ENCODE measurements at places on chromosomes 2 and 18.
A peak's percentile ranks its signal among the peaks of the same experiment; 100 is the strongest.

DNA sequence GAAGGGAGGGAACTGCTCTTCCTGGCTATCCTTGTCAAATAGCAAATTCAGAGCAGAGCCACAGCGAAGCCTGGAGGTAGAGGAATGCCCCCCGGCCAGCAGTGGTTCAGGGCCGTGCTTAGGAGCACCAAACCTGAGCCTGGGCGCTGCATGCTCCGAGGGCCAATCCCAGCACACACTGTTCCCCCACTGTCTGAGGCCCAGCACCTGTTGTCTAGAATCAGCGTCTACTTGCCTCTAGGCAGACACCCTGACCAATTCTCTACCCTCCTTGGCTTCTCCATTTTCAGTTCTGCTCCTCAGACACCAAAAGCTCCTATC, 177.6 kb upstream of the PKDCC start:
- no peak for DNase-seq

DNA sequence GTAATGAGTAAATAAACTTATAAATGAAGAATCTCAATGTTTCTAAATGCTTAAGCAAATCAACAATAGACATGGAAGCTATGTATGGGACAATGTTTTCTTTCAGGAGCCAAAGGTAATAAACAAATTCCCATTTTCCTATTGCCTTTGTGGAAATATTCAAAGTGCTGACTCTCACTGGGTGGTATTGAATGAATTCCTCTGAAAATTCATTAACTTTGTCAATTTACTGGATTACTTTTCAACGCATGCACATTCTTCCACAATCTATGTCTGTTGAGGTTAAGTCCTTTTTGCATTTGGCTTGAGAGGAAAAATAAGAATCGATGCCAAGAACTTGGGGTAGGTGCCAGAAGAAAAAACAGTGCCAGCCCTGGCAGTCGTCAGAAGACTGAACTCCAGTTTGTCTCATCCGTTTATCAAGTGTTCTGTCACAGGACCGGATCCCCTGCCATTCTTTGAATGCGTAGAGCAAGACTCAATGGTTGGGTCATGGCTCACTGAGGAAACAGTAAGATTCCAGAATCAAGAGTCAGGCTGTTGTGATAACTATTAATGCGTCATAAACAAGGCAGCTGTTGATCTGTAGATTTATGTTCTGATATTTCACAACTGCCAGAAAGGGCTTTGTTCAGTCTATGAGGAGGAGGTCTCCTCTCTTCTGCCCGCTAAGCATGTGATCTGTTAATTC, 133.3 kb downstream of the GFPT1 start:
- peak; percentile 90 for DNase-seq

DNA sequence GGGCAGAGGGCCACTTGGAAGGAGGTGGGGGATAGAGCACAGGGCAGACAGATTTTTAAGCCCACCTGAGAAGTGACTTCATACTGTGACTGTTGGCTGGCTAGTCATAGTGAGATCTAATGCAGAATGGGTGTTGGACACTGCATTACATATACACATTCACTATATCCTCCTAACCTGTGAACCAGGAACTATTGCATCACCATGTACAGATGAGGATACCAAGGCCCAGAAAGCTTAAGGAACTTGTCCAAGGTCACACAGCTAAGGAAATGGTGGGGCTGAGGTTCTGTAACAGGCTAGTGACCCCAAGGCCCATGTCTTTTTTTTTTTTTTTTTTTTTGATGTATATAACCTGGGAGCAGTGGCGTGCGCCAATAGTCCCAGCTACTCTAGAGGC, 49.6 kb upstream of the SPRED2 start:
- no peak for DNase-seq

- no peak for DNase-seq
Observed at GRCh38 chr2:173599821-173600359, 245.2 kb downstream of the CDCA7 start.

- DNase-seq, result no peak
Observed at GRCh38 chr2:203973000-203973399, 36.4 kb downstream of the ICOS start.

GRCh38 chr2:100017633-100018032, 124.8 kb downstream of the AFF3 start:
- DNase-seq, result no peak

DNA sequence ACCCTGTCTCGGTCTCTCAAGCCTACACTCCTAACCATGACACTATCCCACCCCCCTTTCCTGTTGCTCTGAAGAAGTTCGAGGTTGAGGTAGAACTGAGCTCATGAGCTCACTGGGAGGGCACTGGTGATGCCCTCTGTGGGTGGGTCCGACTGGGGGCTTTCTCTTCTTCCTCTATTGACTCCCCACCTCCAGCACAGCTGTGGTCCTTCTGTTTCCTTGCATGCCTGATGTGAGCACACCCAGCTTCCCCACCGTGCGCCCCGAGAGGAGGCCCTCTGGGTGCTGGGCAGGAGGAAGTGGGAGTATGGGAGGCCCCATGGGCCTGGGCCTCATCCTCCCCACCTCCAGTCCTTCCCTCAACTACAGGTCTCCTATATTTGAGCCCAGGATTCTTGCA, 20.9 kb downstream of the SPEG start:
- DNase-seq, result no peak

- DNase-seq, result no peak
Observed at GRCh38 chr2:8549273-8549922, 132.5 kb upstream of the ID2 start.

DNA sequence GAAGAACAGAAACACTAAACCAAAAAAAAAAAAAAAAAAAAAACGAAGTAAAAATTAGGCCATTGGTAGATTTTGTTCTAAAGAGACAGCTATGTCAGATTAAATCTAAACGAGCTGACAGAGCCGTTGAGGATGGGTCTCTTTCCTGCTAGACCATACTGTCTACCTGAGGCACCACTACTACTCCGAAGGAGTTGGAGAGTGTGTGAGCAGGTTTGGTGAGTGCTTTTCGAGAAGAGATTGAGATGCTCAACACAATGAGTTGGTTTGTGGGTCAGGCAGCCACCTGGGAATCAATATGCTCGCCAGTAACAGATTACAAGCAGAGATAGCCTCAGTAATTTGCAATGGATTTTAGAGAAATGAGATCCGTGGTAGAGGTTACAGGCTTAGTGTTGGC, 281.5 kb upstream of the EPAS1 start:
- no peak for DNase-seq

DNA sequence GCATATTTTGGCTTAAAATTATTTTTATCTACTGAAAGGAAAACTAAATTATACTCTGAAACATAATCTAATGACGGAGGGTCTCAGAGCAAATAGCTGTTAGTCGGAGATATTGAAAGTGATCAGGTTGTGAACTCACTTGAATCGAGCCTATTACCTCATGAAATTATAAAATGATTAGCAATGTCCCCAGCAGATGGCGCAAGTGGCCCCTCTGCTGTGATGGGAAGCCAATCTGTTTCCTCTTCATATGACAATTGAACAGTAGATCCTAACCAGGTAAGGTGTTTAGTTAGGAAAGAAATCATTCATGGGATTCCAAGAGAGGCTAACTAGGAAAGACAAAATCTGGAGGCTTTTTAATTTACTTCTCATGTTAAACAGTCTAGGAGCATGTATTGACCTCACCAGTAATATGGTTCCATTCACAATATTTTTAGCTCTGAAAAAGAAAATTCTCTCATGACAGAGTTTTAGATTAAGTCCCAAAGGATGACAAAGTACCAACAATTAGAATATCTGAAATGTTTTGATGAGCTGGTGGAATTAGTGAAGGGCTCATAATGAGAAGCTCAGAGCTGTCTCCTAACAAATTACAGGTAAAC, 29.9 kb upstream of the MPPE1 start:
- DNase-seq, result peak; percentile 95

DNA sequence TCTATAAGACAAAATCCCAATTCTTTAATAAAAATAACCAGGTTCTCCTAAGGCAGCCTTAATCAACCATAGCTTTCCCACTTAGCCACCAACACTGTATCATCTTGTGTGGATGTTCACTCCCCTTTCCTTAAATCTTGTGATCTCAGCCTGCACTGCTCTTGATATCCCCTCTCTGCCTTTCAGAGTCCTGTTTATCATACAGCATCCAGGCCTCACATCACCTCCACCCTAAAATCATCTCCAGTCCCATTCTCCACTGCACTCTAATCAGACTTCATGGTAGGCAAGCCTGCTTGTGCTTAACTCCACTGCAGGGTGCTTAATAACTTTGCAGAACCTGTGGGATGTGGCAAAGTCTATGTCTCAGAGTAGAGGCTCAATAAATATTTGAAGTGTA, 18.8 kb downstream of the ARHGAP15 start:
- no peak for DNase-seq

GRCh38 chr2:55087501-55087900, 37.2 kb upstream of the RTN4 start:
- no peak for DNase-seq

- DNase-seq, result no peak
Observed at GRCh38 chr2:129190494-129190893, 789.0 kb upstream of the RAB6C start.

DNA sequence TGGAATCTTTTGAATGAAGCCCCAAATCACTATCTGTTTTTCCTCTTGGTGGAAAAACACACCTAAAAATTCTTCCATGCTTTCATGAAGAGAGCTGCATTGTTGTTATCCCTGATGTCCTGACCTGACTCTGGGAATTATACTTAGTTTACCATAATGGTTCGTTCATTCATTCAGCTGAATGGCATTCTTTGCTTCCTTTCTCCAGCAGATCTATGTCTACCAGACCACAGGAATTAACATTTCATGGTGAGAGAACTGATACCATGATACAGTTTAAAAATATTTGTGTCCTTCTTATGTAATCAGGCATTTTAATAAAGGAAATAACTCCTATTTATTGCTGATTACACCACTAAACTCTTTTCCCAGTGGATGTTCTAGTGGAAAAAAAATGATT, 11.1 kb upstream of the SLC4A10 start:
- no peak for DNase-seq

DNA sequence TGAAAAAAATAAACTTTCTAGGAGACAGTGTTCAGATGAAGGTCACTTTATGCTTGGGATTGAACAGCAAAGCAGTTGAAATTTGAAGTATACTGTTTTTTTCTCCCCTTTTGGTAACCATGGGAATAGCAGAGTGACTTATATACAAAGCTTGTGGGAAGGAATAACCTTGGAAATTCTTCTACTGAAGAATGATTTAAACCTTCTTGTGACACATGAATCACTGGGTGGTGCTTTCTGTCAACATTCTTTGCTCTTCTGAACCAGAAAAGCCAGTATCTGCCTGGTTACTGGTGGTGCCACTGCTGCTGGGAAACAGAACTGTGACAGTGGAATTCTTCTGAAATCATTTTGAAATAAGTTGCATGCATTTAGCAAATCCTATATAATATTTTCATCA, 39.4 kb upstream of the RND3 start:
- DNase-seq, result peak; percentile 83

- no peak for DNase-seq
Observed at GRCh38 chr2:80370375-80371009, 65.9 kb upstream of the LRRTM1 start.

GRCh38 chr2:127737892-127738291, 36.6 kb downstream of the SFT2D3 start:
- DNase-seq, result no peak

DNA sequence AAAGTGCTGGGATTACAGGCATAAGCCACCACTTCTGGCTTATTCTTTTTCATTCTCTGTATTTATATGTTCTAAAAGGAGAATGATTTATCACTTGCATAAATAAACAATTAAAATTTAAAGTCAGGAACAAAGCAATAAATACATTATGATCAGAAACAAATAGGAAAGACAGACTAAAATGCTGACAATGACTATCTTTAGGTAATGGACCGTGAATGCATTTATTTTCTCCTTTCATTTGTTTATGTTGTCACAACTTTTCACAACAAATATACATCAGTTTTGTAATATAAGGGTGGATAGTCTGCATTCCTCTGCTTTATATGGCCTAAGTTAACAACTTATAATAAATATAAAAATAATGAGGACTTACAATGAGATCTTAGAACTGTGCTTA, 199.2 kb upstream of the EPHA4 start:
- no peak for DNase-seq

DNA sequence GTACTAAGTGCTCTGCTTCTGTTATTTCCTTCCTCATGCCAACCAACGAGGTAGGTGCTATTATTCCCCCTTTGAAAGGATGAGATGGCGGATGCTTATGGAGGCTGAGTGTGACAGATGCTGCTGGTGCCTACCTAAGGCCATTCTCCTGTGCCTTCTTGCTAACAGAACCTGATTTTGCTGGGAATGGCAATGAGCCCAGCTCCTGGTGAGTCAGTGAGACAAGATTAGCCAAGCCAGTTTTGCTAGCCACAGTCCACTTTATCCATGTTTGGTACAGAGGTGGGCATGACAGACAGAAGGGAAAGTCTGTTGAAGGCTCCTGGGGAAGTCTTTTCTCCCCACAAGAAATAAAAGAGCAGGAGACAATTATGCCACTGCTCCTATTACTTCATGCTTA, 43.7 kb upstream of the TMEM163 start:
- DNase-seq, result no peak

DNA sequence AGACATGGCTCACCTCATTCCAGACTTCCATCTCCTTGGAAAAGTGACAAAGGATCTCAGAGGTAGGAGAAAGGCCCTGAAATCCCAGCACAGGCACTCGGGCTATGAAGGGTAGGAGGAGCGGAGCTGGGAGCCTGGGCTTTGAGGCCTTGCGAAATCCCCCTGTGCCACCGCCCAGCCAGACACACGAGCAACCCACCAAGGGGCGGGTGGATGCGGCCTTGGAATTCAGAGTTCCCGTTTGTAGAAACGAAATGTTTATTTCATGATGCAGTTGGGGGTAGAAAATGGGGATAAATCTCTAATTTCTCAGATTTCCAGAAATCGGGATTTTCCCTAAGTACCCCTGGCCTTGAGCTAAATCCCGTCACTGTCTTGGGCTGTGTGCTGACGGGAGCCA, 177.1 kb upstream of the HDAC4 start:
- no peak for DNase-seq

- no peak for DNase-seq
Observed at GRCh38 chr2:173653432-173653805, 298.7 kb downstream of the CDCA7 start.

GRCh38 chr2:37295469-37296073, 29.1 kb downstream of the PRKD3 start:
- DNase-seq, result no peak

DNA sequence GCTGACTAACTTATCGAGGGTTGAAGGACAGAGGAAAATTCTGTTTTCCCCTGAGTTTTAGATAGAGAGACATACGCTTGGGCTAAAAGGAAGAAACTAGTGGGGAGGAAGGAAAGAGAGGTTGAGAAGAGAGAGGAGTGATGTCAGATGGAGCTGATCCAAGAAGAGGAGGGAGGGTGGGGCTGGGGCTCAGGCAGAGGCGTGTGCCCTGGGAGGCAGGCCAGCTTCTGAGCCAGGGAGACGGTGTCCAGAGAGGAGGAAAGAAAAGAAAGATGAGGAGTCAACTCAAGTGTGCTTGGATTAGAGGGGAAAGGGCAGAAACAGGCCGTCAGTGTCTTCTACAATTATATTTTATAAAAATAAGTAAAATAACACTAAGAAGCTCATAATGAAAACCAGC, 56.2 kb downstream of the EMILIN2 start:
- no peak for DNase-seq
